ENCODE measurements at places on chromosomes 16 and 17.
A peak's percentile ranks its signal among the peaks of the same experiment; 100 is the strongest.

DNA sequence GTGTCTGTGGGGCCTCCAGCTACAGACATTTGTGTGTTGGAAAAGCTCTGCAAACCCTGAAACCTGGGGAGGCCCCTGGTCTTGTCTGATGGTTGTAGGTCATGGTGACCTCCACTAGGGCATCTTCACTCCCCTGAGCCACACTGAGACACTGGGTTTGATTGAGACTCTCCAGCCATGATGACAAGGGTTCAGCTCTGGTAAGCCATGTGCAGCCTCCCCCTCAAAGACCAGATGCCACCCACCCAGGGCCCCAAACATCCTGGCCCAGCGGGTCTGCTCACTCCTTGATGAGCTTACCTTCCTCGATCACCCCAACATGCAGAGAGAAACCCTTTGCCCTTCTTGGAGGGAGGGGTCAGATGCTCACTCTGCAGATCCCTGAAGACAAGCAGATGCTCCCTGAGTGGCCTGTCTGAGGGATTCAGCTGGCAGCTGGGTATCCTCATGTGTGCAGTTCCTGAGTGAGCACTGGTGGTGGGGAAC lies 101.6 kb downstream of the METRNL start:
- peak; percentile 16 for DNase-seq

GRCh38 chr16:29834079-29834478 lies 13.8 kb downstream of the MVP start:
- no peak for DNase-seq

GRCh38 chr17:3912827-3913226 lies 3.4 kb downstream of the P2RX1 start:
- DNase-seq = no peak

GRCh38 chr16:78102122-78102660 lies 2.7 kb downstream of the WWOX start:
- DNase-seq = no peak

GRCh38 chr16:49020436-49020835 lies 261.2 kb downstream of the CBLN1 start:
- DNase-seq = no peak

- no peak for DNase-seq
Observed at GRCh38 chr17:7178973-7179316, 225 bp downstream of the ASGR1 start.

DNA sequence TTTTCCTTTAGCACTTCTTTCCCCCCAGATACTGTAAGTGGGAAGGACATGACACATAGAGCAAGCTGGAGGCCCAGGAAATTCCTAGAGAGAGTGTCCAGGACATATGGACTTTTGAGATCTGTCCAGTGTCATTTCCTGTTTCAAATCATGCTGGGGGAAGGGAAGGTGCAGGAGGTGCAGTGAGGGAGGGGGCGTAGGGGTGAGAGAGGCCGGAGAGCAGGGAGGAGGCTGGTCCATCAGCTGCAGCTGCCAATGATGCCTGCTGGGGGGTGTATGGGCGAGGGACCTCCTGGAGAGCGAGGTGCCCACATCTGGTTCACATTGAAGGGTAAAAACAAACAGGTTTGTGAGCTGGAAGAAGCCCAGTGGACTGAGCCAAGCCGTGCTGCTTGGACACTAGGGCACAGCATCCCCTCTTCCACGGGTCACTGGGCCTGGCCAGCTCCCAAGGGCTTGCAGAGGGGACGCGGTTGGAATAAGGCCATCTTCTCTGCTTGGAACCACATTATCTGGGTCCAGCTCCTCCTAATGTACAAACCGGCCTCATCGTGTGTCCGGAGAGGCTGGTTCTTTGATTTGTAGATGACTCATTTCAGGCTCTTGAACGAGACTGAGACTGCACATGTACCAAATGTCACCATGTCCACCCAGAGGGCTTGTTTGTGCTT lies 70.4 kb upstream of the SMURF2 start:
- DNase-seq = no peak

GRCh38 chr16:87684106-87684677 lies 81.6 kb downstream of the KLHDC4 start:
- no peak for DNase-seq

GRCh38 chr17:46878055-46878454 lies 26.7 kb downstream of the WNT9B start:
- no peak for DNase-seq

DNA sequence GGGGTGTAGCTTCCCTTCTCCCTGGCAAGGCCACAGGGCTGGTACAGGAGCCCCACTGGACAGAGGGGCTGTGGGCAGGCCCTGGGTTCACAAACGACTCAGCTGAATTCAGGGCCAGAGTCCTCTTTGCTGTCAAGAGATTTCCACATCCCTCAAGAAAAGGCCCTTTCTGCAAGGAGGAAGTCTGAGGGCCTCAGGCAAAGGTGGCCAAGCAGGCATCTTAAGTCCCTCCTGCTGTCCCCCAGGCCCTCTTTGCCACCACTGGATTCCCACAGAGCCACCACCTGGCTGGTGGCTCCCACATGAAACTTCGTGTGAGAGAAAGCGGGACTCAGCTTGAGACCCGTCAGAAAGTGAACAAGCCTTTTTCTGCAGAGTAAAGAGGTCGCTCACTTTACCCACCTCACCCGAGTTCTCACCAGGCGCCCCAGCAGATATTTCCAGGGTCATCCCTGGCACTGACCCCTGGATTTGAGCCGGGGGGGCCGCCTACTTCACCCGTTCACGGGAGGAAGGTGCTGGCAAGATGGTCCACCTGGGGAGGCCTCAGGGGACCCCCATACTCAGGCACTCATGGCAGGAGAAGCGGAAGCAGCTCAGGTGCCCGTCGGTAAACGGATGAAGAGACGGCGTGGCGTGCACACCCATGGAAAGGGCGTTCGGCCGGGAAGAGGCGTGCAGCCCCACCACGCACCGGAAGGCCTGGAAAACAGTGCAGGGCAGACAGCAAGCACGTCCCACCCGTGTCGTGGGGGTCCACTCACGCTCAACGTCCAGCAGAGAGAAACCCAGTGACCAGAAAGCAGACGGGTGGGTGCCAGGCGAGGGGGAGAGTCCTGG lies 3.6 kb downstream of the RNF166 start:
- DNase-seq = peak; percentile 37

DNA sequence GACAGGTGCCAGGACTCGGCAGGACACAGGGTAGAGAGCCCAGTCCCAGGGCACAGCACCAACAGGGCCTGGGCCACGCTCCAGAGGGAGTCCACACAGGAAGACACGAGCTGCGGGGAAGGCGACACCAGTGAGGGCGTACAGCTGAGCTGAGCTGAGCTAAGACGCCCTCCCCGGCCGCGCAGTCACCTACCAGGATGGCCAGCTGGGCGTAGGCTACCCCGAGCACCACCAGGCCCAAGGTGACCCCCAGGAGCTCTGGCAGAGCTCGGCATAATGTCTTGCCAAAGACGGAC lies 42.6 kb downstream of the TSC2 start:
- DNase-seq = no peak

DNA sequence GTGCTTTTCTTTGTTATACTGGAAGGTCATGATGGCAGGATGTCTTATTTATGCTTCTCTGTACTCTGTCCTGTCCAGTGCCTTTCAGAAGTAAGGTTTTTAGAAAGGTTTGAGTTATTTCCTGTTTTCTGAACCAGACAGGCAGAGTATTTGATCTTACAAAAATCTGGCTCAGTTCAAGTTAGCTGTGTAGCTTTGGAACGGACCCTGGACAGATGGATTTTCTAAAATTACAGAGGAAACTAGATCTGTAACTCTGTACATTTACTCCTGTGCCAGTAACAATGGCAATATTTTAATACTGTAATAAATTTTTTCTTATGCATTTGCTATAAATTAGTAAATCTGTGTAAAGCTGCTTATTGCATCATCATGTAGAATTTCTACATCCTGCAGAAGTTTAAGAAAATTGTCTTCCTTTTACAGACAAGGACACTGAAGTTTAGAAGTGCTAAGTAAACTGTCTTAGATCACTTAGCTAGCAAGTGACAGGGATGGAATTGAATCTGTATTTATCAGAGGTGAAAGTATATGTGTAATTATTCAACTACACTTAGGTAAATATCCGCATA lies 347.6 kb downstream of the WWOX start:
- no peak for DNase-seq

- DNase-seq = no peak
Observed at GRCh38 chr17:247767-248166, 66.3 kb upstream of the DOC2B start.

- DNase-seq = no peak
Observed at GRCh38 chr16:54846766-54847165, 83.9 kb upstream of the IRX5 start.

DNA sequence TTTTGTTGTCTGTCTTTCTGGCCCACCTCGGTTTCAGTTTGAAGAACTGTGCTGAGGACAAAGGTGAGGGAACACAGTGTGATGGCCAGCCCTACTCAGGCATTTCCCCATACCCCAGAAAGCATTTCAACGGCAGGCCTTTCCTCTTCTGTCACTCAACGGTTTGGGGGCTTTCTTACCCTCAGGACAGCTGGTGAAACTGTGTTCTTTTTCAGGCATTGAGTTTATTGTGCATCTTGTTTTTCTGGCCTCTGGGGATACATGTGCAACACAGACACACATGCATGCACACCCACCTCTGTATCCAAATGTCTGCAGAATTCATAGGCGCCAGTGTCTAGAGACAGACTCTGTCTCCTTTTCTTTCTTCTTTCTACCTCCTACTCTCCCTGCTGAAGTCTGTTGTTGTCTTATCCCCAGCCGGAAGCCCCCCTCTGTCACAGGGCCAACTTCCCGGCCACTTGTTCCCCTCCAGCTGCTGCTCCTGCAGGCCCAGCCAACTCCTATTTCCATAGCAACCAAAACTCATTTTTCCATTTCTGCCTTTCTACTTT lies 17.0 kb downstream of the CHD9 start:
- DNase-seq = peak; percentile 81

GRCh38 chr17:78884148-78884825 lies 18.7 kb downstream of the CEP295NL start:
- DNase-seq = no peak

- DNase-seq = no peak
Observed at GRCh38 chr17:5958850-5959249, 111.3 kb upstream of the WSCD1 start.

GRCh38 chr16:1771864-1772361 lies 570 bp upstream of the NME3 start:
- DNase-seq = no peak

- DNase-seq = no peak
Observed at GRCh38 chr17:19755821-19756510, 7.9 kb upstream of the ALDH3A1 start.

DNA sequence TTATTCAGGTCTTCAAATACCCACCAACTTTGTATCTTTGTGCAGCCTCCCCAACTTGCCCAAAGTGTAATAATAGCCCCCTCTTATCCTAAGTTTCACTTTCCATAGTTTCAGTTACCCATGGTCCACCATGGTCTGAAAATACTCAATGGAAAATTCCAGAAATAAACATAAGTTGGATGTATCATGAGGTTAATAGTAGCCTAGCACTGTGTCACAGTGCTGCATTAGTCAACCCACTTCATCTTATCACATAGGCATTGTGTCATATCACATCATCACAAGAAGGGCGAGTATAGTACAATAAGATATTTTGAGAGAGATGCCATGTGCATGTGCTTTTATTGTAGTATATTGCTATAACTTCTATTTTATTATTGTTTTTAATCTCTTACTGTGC lies 21.9 kb downstream of the OMG start:
- DNase-seq = no peak

DNA sequence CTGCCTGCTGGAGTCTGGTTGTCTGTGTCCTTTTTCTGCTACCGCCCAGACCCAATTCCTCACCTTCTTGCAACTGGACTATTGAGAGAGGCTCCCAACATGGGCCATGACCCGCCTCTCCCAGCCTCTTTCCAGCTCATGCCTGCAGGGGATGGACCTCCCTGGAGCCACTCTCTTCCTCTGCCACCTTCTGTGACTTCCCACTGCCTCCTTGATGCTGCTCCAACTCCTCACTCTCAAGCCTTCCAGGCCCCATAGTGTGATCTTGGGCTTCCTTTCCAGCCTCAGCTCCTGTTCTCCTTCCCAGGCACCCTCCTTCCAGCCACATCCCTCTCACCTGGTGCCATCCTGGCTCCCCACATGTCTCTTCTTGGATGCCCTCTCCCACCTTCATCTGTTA lies 11.1 kb downstream of the ZNF768 start:
- no peak for DNase-seq

GRCh38 chr17:14042411-14042810 lies 26.9 kb upstream of the COX10 start:
- DNase-seq = no peak

GRCh38 chr17:36999471-36999870 lies 50.7 kb downstream of the AATF start:
- DNase-seq = peak; percentile 62

DNA sequence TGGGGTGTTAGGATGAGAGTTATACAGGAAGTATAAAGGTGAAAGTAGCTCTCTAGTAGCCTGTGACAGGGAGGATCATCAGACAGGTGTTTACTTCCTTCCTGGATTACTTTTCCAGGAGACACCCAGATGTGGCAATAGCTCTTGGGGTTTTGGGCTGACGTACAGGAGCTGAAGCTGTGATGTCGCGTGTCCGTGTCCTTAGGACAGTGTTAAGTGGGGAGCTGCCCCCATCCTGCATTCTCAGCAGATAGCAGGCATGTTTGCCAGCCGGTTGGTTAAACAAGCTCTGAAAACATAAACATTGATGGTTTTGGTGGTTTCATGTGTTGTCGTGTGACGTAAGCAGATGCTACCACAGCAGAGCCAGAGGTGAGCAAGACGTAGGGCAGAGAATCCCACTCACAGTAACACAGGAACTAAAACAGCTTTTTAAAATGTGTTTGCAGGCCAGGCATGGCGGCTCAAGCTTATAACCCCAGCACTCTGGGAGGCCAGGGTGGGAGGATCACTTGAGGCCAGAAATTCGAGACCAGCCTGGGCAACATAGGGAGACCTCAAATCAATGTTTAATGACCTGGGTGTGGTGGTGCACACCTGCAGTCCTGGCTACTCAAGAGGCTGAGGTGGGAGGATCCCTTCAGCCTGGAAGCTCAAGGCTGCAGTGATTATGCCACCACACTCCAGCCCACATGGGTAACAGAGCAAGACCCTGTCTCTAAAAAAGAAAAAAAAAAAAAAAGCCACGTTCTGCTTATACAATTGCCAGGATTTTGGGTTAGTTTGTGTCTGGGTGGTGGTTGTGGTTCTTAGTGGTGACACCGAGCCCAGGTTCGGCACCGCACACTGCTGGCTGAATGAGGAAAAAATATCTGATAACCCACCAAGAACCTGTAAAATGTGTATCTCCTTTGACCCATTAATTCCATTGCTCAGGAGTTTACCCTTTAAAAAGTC lies 18.2 kb upstream of the IL17C start:
- no peak for DNase-seq

GRCh38 chr17:55278173-55278961 lies 13.6 kb downstream of the HLF start:
- no peak for DNase-seq

- no peak for DNase-seq
Observed at GRCh38 chr17:83203073-83203471, 123.7 kb downstream of the METRNL start.

Measured in Kasumi-1 (cell line).